ENCODE measurements at places on chromosomes 7 and 10.

- DNase-seq = peak; percentile 77
Observed at GRCh38 chr7:121084748-121085336, 96.3 kb downstream of the CPED1 start.

DNA sequence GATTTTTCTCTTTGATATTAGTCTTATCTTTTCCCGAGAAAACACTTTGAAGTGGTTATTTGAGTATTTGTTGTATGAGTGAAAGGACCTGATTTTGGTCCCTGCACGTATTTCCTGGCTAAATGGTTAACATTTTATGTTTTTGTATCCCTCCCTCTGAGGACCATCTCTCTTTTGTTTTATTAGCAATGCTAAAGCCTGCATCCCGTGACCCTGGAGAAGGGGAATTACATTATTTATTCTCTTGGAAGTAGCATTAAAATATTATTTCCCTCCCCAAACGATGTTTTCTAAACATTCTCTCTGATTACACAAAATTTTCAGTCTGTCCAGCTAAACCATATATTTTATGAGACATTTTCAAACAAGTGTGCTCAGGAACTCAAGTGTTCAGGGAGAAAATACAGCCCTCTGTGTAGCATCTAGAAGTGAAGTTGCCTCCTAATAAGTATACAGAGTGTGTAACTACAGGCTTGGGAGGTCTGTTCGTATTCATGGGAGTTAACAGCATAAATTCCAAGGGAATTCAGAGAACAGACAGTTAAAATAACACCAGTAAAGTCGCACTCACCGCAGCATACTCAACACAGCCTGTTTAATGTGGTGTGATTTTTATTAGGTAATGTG is 163.8 kb upstream of the NPVF start:
- no peak for DNase-seq

DNA sequence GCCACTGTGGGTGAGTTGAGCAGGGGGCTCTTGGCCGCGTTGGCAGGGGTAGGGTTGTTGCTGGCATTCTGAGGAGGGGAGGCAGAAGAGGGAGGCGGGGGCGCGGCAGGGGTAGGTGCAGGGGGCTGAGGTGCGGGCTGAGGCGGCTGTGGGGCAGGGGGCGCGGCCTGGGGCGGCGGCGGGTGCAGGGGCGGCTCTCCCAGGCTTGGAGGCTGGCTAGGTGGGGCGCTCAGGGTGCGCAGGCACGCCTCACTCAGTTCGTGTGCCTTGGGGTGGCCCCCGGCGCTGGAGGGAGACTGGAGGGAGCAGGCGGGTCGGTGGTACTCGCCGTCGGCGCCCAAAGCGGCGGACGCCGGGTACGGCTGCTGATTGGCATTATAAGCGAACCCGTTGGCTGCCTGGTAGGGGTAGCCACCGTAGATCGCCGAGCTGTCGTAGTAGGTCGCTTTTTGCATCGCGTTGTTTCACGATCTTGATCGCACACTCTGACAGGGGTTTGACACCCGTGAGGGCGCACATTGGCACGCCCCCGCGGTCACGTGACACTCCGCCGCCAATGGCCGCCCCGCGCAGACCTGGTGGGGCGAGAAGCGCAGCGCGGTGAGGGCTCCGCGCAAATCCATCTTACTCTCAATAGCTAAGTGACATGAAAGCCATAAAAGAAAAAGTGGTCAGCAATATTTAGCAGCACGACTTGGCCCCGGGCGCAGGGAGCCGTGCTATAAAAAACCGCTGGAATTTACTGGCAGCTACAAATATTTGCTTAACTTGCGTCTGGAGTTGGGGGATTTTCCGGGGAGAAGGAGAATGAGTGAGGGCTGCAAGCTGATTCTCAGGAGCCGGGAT is 7.9 kb upstream of the HOXA2 start:
- DNase-seq = no peak

DNA sequence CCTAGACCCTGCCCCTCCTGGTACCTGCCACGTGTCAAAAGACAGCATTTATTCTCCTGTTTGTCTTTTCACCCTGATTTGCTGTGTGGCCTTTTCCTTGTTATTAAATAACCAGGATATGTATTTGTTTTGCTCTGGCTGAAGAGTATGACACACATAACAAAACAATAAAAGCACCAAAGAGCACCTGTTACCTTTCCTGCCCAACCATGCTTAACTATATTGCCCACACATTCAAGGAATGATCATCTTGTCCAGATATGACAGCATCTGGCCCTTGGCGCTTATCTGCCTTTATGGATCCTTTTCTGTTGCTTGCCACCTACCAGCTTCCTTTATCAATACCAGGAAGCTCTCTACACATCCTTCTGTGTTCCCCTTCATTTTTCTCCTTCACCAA is 357.7 kb downstream of the FGFR2 start:
- no peak for DNase-seq

- DNase-seq = no peak
Observed at GRCh38 chr10:10500937-10501336, 516.7 kb upstream of the CELF2 start.

DNA sequence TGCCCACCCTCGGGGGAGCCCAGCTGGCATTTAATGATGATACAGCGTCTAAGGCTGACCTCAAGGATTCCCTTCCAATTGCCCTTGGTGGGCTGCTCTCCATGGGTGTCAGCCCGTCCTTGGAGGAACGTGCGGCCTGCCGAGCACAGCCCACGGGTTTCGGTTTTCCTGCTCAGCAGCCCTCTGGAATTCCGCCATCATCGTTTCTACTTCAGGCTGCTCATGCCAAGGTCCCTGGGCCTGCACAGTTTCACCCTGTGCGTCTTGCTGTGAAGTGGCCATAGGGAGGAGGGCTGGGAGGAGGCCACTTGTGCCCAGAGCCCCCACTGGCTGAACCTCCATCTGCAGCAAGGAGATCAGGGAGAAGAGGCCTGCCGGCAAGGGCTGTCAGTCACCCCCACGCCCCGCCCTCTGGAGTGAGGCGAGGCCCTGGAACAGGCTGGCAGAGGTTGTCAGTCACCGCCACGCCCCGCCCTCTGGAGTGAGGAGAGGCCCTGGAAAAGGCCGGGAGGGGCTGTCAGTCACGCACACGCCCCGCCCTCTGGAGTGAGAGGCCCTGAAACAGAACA is 82.8 kb downstream of the CHST15 start:
- no peak for DNase-seq

GRCh38 chr10:76136961-76137360 is 705.5 kb downstream of the LRMDA start:
- no peak for DNase-seq

GRCh38 chr7:139585042-139585441 is 61.6 kb downstream of the CLEC2L start:
- no peak for DNase-seq

DNA sequence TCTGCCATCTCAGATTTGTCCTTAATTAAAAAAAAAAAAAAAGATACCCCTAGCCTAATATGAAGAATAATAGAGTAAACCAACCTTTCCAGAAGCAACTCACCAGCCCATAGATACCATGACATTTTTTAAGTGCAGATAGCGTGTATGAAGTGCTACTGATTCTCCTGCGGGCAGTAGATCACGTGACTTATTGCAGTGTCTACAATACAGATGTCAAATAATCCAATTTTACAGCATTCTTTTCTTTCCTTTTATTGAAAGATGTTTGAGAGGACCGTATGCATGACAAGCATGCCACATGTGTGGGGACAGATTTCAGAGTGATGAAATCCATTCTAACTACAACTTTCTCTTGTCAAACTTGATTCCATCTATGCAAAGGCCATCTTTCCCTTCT is 232.9 kb upstream of the SP4 start:
- DNase-seq = no peak

- no peak for DNase-seq
Observed at GRCh38 chr7:101780281-101780680, 37.1 kb upstream of the CUX1 start.

DNA sequence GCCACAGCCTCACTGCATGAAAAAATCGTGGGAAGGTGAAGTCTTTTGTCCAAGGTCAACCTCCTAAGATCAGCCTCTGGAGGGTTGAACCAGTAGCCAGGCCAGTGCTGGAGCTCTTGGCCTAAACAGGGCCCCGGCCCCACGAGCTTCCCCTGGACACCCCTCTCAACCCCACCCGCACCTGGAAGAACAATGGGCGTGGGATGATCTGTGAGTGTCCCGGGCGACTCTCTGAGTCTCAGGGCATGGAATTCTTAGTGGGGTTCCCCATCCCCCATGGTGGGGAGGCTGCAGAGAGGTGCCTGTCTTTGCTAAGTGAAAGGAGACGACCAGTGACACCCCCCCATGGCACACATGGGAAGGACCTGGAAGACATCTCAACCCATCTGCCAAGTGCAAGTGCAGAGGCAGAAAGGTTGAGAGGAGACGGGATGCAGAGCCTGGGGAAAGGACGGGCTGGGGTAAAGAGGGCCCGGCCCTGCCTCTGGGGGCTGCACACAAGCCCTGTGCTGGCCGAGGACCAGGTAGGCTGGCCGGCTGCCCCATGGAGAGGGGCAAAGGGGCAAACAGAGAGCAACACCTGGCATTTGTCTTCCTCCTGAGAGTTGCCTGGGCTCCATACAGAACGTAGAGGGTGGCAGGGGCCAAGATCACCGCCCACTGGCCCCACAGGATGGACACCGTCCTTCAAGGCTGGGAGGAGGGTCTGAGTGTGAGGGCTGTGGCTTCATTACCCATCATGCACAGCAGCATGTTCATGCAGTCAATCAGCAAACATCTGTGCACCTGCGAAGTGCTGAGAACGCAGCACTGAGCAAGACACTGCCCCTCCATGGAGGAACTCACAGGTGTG is 163.0 kb upstream of the PPP2R2D start:
- no peak for DNase-seq

DNA sequence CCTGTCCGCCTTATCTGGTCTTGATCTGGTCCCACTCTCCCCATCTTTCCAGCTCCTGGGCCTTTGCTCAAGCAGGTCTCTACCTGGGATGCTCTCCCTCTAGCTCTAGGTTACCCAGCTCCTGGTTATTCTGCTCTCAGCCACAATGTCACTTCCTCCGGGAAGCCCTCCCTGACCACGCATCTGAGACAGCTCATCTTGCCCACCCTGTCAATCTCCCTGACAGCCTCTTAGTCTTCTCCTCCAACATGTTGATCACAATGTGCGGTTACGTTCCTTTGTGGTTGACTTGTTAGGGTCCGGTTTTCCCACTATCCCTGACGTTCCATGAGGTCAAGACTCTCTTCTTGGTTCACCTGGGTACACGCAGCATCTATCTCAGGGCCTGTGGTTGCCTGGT is 55.6 kb downstream of the GOLGA7B start:
- DNase-seq = no peak

DNA sequence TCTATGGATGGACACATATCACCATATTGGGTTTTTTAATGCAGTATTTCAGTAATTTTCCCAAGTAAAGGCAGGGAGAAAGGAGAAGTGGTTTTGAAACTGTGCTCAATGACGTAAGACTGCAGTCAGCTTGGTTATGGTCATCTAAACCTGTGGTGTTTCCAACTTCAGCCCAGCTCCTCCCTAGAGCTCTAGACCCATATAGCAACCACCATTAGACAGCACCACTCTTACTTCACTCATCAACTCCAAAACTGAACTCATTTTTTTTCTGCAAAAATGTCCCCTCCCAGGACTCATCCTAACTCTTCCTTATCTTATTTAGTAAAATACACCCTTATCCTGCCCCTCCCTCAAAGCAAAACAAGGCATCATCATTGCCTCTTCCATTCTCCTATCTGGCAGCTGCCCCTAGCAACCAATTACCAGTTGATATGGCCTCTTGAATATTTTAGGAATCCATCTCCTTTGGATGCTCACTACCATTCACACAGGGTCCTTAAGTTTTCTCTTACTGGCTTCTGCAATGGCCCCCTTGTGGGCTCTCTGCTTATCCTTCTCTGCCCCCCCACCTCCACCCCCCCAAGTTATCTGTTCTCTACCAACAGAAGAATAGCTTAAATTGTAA is 1.5 kb upstream of the RALA start:
- no peak for DNase-seq

- DNase-seq = peak; percentile 62
Observed at GRCh38 chr10:100204370-100204769, 18.5 kb upstream of the ERLIN1 start.

DNA sequence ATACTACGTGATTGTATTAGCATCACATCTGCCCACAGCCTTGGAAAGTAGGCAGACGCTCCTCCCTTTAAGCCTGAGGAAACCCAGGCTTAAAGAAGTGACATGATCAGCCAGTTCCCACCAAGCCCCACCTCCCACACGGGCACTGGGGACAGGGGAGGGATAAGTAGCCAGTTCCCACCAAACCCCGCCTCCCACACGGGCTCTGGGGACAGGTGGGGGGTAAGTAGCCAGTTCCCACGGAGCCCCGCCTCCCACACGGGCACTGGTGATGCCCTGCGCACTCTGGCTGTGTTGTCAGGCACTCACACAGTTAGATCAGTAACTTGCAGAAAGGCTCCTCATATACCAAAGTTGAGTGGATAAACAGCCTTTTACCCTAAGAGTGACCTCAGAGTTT is 606.8 kb downstream of the PTPRN2 start:
- no peak for DNase-seq

DNA sequence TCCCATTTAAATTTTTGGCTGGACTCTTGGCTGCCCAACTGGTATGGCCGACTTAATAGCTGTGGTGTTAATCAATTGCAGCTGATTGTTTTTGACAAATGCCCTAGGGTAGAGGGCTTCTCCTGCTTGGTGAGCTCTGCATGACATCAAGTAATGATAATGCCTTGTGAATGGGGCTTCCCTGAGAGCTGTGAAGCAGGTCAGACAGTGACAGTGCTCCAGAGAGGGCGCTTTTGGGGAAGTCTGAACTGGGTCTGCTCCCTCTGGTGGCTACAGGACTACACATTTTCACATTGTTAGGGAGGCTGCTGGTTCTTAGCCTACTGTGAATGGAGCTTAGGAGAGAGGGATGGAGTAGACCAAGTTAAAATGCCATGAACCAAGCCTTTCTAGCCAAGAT is 98.8 kb downstream of the SDK1 start:
- peak; percentile 17 for DNase-seq

GRCh38 chr7:67018940-67019339 is 22.3 kb downstream of the TYW1 start:
- no peak for DNase-seq

- DNase-seq = peak; percentile 28
Observed at GRCh38 chr7:151060416-151061212, 1.2 kb downstream of the SLC4A2 start.

GRCh38 chr10:96770987-96771386 is 50.7 kb upstream of the PIK3AP1 start:
- DNase-seq = no peak

Measured in NCI-H524 (cell line).